ENCODE measurements at places on chromosomes 6 and 20.
A peak's percentile ranks its signal among the peaks of the same experiment; 100 is the strongest.

GRCh38 chr6:29964518-29964886 is 22.2 kb downstream of the HLA-A start:
- no peak for DNase-seq

DNA sequence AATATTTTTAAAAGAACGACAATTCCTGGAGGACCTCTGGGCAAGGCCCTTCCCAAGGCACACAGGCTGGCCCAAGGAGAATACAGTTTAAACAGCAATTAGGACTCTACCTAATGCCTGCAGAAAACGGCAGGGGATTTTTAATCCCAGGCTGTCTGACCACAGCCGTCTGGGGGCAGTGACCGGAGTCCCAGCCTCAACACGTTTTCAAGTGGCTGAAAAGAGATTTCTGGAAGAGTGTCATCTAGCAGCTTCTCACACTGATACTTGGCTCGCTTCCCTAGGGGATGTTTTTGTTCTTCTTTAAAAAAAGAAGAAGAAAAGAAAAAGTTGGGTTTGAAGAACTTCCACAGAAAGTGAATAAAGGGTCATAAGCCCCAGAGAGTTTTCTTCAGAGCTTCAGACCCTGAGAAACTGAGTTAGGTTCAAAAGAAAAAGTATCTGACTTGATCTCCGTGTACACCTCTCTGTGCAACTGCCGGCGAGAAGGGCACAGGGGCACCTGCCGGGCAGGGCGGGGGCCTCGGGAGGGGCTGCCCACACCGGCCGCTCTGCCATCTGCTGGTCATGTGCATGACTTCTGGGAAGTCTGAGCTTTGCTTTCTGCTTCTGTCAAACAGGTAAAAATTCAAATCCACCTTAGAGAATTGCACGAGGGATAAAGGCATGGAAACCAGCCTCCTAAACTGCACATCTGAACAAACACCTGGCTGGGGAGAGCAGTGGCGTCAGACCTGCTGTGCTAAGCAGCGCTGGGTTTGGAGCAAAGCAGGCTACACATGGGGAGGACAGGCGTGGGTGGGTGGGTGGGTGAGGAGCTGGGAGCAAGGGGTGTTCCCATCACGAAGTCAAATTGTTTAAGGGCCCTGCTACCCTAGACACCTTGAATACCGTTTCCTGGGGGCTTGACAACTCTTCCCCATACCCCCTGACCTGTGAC is 33.0 kb downstream of the RRBP1 start:
- peak; percentile 29 for DNase-seq

- DNase-seq = no peak
Measured at GRCh38 chr6:108518714-108519576, 41.8 kb upstream of the FOXO3 start.

DNA sequence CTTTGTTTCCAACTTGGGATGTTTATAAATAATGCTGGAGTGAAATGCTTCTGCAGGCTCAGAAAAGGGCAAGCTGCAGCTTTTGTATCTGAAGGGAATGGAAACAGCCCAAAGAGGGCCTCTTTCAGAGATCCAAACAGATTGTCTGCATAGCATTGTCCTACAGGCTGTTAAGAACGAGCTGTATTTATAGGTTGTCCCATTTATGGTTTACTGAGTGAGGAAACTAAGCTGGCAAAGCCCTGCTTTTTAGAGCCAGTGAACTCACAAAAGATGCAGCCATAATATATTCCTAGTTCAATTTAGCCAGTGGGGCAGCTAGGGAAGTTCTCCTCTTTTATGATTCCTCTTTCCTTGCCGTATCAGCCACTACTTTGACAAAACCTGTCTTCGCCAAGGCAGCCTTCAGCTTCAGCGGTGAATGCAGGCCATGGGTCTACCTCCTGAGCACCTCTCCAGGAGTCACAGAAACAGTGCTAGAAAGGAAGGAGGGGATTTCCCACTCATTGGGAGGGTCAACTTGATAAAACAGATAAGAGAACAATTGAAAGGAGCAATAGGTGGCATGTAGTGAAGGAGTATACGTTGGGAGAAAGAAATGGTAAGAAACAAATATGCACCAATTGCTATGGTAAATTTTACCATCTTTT is 15.0 kb downstream of the KIAA0319 start:
- DNase-seq = no peak

- no peak for DNase-seq
Measured at GRCh38 chr6:24902782-24903181, 33.0 kb downstream of the RIPOR2 start.

- DNase-seq = no peak
Measured at GRCh38 chr6:21098744-21099143, 494.8 kb upstream of the SOX4 start.

DNA sequence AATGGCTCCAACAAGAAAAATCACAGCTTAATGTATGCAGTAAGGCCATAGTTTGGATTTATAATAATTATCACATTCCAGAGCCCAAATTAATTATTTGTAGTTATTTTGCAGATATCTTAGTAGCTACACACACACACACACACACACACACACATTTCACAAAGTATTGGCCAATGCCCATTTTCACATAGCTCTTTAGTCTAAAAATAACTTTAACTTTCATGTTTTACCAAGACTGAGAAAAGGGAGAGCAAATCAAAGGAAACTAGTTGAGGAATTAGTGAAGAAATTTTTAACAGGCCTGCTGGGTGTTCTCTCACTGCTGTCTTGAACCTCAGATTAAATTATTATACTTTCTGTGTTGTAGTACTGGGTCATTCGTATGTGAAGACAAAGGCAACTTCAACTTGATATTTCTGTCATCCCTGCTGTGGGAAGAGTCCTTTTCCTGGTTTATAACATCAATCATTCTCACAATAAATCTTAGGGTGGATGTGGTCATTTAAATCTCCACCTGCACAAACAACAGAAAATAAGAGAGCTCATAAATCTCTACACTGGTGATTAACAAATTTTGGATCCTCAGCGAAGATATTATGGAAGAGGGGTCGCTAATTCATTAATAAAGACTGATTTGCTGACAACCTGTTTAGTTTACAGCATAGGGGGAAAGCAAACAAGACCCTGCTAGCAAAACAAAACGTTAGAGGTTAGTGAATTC is 1.6 kb upstream of the TCF21 start:
- no peak for DNase-seq

DNA sequence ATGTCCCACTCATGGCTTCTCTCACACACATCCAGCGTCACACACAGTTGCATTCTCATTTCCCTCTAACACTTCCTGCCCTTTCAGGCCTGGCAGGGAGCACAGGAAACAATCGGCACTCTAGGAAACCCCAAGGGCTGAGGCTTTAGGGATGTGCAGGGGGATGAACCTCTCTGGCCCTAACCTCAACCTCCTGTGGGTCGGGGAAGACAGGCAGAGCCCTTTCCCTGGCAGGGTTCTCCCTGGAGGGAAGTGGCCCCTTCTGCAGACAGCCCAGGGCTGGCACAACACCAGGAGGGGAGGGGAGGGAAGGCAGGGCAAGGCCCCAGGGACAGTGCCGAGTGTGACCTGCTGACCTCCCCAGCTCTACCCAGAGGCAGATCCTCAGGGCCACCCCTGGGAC is 2.7 kb downstream of the TEAD3 start:
- DNase-seq = peak; percentile 29

- DNase-seq = peak; percentile 53
Measured at GRCh38 chr6:106334646-106335448, 9.3 kb upstream of the ATG5 start.

DNA sequence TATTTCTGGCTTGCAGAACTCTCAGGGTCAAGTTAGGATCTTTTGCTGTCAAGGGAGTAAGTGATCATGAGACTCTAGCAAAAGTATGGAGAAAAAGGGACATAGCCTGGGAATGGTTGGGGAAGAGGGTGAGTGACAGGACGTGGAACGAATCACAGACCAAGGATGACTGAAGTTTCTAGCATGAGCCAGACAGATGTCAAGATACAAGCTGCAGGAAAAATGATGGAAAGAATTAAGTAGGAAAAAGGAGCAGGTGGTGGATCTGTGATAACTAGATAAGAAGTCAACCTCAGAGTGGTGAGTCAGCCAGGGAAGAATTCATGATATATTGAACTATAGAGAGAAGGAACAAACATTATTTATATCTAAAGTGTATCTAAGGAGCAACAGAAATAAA is 159.8 kb upstream of the SYNDIG1 start:
- DNase-seq = no peak

DNA sequence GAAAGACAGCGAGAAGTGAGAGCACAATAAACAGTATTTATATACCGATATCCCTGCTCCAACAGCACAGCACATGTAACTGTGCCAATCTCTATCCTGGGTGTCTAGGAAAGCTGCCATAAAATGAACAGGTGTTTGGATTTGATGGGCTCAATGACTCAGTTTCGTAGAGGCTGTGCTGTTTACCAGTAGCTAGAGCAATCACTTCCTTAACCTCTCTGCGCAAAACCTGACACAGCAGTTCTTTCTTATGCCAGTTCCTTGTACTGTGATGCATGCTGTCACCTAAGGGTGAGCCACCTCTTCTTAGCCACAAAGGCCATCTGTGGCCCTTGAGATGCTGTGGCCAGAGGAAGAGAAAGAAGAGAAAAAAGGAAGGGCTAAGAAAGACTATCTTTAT is 59.3 kb downstream of the SHPRH start:
- no peak for DNase-seq

DNA sequence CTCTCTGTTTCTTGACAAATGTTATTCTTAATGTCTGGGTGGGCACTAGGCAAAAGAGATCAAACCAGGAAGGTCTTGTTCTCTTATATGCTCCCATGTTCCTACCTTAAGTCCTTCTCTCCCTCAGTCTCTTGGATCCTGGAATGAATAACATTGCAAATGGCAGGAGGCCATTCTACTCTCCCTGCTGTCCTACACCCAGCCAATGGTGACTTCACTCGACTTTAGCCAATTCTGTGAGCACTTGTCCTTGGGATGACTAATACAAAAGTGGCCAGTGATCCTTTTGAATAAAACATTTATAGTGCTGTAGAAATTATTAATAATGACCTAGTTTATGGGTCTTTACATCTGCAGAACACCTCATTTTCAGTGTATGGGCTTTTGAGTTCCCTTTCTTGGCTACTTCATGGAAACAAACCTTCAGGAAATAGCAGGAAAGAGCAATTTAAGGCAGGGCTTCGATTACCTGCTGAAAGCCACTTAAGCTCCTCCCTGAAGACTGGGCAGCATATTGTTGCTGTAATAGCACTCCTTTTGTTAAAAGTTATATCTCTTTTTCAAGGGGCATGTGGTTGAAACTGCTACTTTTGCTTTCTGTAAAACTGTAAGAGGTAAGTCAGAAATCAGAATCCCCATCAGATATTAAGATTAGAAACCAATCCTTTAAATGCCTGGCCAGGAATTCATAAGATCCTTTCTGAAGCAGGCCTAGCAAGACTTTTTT is 10.5 kb downstream of the OTOR start:
- DNase-seq = no peak

GRCh38 chr6:93183531-93183972 is 235.8 kb downstream of the EPHA7 start:
- DNase-seq = no peak

GRCh38 chr6:28764014-28764723 is 159.6 kb downstream of the TRIM27 start:
- DNase-seq = no peak

GRCh38 chr6:53877151-53877550 is 82.3 kb downstream of the LRRC1 start:
- DNase-seq = no peak

GRCh38 chr6:74651948-74652842 is 553.7 kb downstream of the COL12A1 start:
- no peak for DNase-seq

DNA sequence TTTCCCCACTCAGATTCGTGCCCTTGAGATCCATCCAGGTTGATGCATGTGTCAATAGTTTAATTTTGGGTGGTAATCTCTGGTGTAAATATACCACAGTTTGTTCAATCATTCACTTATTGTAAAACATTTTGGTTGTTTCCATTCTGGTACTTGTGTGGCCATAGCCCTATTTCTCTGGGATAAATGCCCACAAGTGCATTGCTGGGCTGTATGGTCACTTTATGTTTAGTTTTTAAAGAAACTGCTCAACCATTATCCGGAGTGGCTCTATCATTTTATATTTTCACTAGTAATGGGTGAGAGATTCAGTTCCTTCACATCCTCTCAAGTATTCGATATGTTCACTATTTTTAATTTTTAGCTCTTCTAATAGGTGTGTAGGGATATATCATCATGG is 60.7 kb upstream of the RNF24 start:
- no peak for DNase-seq

- DNase-seq = peak; percentile 40
Measured at GRCh38 chr6:25042536-25042935, 106.8 kb upstream of the RIPOR2 start.

- DNase-seq = no peak
Measured at GRCh38 chr6:116118608-116119007, 7.3 kb downstream of the COL10A1 start.

DNA sequence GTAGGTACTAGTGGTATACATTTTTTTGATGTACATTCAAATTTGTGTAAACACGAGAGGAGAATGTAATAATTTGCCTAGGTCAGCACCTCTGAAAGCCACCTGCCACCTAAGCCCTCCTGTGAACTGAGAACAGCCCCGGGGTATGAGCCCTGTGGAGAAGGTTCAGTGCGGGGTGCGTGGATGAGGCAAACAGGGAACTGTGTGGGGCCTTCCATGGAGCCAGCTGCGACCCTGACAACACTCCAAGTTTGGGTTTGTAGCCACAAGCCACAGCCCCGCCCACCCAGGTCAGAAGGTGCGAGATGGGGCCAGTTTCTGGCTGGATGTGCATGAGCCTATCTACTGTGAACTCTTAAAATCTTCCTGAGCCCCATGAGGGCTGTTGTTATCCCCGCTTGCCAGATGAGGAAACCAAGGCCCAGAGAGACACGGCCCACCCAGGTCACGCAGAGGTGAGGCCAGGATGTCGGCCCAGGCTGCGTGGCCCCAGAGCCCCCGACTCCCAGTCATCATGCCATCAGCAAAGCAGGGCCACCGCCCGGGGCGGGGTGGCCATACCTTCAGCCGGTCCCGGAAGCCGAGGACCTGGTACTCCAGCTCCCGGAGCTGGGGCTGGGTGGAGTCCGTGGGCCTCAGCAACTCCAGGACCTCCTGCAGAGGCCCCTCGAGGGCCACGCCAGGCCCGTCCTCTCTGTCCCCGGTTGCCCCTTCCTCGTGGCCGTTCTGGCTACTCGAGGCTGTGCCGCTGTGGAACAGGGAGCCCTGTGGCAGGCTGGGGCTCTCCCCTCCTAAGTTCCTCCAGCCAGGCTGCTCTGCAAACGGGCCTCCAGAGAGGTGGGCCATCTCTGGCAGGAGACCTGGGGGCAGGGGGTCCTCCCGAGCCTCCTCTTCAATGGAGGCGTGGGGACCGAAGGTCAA is 89.6 kb downstream of the RIPOR3 start:
- no peak for DNase-seq

DNA sequence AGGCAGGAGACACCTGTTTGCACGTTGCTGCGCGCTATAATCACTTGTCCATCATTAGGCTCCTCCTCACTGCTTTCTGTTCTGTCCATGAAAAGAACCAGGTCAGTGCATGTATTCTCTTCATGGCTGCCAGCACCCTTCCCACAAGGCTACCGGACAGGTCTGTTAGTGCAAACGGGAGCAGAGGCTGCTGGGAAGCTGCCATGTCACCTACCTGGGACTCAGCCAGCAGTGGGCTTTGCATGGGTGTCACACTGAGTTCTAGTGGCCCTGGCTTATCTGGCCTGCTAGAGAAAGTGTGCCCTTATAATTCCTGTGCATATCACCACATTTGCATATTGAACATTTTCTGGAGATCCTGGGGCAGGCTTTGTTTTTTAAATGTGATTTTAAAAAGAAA is 24.8 kb downstream of the LYRM2 start:
- no peak for DNase-seq

GRCh38 chr20:48600470-48600945 is 227.3 kb downstream of the PREX1 start:
- no peak for DNase-seq

GRCh38 chr20:34663213-34663943 is 13.5 kb downstream of the PIGU start:
- DNase-seq = no peak
